ENCODE measurements at places on chromosomes 16 and 17.

GRCh38 chr16:68445458-68445857, 2.9 kb downstream of the SMPD3 start:
- peak; percentile 53 for DNase-seq

DNA sequence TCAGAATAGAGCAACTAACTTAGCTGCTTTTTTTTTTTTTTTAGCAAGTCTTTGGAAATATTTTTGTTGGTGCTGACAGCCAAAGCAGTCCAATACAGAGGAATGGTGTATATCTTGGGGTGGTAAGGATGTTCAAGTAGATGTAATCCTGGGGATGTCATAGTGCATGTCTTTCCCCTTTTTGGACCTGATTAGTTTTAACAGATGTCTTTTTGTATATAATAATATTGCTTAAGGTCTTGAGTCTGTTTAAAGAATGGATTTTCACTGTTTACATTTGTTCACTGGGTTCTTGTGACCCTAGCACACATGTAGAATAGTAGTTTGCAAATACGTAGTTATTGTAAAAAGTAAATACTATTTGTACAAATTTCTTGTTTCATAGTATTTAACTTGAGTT, 7.9 kb downstream of the TAF15 start:
- no peak for DNase-seq

DNA sequence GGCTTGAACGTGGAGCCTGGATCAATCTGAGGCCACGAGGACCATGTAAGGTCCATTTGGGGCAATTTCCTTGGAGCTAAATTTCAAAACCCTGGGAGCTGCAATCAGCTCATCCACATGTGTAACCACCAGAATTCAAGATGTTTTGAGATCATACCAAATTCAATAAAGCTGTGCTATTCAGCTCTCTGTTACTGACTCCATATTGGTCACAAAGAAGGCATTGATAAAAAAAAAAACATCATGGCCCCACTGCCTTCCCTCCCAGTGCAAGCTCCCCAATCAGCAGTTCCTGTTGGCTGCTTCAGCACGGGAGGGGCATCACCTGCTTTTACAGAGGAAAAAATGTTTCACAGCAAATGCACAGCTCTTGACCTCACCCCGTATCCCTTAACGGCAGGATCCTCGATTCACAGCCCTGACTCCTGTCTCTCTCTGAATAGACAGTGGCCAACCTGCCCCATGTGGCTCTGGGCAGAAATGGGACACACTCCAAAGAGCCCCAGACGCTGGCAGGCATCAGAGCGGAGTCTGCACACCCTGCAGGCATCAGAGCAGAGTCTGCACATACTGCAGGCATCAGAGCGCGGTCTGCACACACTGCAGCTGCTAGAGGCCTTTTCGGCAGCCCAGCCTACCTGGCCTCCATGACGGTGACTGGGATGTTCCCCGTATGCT, 37.1 kb downstream of the FANCA start:
- DNase-seq: no peak

GRCh38 chr17:751269-752001, 629 bp downstream of the GEMIN4 start:
- DNase-seq: peak; percentile 56

DNA sequence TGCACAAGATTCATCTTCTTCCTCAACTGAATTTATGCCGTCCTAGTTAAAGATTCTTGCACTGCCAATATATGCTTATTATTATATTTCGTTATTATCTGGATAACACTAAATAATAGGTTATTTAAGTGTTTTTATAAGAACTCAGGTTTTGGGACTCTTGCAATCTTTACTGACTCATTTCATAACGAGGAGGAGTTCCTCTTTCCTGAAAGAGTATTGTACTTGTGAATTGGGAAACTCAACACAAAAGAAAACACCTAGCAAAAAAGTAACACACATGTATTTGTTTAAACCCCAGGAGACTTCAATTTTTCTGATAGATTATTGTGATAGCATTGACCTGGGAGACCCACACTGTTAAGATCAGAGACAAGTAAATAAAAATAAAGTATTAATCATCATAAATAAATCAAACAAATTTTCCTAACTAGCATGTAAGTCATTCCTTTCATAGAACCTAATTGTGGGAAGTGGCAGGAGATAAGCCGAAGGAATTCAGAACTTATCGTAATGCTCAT, 505.8 kb downstream of the KCNJ2 start:
- DNase-seq: no peak

DNA sequence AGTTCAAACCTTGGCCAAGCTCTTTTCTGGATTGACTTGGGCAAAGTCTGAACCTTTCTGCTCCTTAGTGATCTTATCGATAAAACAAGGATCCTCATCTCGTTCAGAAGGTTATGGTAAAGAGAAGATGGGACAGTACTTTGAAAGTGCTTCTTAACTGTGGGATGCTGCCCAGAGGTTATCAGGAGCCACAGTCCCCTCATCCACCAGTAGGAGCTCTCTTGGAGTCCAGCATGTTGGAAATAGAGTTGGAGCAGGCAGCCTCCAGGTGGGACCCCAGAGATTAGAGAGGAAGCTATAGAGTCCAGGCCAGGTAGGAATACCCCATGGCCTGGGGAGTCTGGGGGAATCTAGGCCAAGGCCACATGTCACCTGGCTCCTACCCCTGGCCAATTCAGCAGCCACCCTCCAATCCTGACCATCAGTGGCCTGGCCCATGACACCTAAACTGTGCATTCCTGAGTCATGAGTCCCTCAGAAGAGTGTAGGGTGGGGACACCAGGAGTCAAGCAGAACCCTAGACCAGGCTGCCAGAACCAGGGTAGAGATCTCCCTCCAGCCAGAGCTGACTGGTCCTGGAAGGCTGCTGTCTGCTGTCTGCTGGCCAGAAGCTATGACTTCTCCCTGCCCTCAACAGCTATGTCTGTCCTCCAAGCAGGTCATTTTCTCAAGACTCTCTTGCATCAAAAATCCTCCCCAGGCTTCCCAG, 144.3 kb downstream of the AIPL1 start:
- no peak for DNase-seq

DNA sequence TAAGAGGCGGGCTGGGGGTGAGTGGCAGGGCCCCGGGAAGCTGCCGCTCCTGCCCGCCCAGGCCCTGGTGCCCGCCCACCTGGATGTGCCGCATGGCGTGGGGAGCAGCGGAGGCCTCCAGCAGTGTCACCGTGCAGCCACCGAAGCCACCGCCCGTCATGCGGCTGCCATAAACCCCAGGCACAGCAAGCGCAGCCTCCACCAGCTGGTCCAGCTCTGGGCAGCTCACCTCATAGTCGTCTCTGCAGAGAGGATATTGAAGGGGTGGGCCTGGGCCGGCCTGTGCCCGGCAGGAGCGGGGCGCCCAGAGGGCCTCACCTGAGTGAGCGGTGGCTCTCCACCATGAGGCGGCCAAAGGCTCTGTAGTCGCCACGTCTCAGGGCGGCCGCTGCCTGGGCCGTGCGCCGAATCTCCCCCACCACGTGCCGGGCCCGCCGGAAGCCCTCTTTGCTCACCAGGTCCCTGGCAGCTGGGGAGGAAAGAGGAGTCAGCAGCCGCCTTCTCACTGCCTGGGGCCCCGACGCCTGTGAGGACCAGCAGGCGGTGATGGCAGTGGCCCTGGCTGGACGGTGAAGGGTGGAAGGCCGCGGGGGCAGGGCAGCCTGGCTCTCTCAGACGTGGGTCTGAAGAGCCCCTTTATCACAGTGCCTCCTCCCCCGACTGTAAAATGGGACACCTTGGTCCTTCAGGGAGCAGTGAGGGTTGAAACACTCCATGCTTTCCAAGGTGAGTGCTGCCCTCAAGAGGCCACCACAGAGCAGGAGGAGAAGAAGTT, 6.7 kb downstream of the GALK1 start:
- DNase-seq: no peak

- DNase-seq: no peak
Observed at GRCh38 chr16:85197611-85198566, 85.6 kb upstream of the CIBAR2 start.

DNA sequence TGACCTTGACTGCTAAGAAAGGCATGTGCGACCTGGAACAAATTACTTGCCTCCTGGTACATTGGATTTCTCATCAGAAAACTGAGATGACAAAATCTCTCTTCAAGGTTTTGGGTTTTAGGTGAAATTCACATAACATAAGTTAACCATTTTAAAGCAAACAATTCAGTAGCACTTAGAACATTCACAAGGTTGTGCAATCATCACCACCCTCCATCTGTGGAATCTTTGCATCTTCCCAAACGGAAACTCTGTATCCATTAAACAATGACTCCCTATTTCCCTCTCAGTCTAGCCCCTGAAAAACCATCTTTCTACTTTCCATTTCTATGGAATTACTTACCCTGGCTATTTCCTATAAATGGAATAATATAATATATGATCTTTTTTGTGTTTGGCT, 42.2 kb upstream of the BRD7 start:
- no peak for DNase-seq

DNA sequence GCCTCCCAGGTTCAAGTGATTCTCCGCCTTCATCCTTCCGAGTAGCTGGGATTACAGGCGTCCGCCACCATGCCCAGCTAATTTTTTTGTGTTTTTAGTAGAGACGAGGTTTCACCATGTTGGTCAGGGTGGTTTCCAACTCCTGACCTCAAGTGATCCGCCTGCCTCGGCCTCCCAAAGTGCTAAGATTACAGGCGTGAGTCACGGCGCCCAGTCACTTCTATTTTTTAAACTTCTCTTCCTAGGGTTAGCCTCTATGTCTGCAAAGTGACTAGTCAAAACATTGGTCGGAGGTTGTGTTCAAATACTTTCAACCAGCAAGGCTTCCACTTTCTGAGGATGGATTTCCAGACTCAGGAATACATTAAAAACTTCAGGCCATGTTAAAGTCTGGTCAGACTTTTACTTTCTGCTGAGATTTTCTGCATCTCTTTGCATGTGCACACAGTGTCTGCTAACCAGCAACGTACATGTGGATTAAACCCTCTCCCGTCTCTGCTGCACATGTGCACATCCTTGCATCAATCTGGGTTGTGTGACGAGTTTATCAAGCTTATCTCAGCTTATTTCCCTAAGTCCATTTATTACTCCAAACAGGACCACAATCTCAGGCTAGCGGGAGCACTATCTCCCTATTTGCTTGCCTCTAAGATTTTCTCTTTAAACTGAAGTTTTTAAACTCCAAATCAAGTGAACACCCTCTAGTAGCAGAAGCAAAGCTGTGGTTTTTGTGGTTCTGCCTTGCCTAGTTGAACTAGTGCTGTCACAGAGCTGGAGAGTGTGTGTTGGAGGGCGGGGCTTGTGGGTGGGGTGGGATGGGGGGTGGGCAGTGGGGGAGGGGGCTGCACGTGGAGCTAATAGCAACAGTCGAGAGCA, 525.2 kb upstream of the GOT2 start:
- DNase-seq: no peak

DNA sequence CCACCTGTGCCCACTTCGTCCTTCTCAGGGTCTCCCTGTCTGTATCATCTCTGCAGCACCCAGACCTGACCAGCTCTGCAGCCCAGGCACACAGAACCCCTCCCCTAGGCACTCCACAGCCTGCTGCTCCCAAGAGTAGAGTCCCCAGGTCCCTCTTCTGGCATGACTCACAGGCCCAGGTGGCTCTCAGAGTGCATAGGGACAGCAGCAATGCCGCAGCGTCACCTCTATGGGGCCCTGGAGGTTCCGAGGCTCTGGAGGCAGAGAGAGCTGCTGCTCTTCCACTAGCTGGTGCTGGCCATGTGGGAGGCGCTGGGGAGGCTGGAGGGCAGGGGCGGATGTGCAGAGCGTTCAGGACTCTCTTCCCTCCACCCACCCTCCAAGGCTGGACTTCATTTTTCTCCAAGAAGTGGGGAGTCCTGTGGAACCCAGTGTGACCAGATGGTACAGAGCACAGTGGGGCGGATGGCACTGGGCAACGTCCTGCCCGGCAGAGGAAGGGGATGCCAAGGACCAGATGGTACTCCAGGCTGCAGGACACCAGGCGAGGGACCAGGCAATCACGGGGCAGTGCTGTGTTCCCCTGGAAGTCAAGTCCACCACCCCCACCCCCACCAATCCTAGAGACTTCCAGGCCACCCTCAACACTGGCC, 151.7 kb downstream of the RBFOX3 start:
- DNase-seq: no peak

- DNase-seq: no peak
Observed at GRCh38 chr17:29146369-29146972, 33.7 kb downstream of the MYO18A start.

GRCh38 chr17:77209330-77209748, 68.6 kb downstream of the SEC14L1 start:
- DNase-seq: no peak

- no peak for DNase-seq
Observed at GRCh38 chr17:45743626-45744326, 40.3 kb upstream of the CRHR1 start.

DNA sequence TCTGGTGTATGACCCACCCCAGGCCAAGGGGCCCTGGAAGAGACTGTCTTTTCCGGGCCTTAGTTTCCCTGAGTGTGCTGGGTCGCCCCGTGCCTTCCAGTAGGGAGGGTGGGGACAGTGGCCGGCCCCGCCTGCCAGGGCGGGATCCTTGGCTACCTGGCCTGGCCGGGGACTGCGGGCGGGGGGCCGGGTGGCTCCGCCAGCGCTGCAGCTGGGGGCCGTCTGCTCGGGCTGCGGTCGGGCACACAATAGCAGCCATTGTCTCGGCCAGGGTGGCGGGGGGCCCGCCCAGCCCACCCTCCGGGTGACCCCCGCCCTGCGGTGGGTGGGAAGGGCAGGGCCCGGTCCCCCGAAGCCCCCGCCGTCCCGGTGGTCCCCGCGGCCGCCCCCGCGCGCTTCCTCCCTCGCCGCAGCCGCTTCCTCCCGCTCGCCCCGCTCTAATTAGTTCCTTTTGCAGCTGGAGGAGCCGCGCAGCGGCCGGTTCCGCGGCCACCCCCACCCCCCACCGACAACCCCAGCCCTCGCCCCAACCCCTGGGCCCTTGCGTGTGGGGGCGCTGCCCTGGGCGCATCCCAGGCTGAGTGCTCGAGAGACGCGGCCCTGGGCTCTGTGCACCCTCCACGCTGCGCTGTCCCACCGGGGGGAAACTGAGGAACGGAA, 11.6 kb downstream of the GLIS2 start:
- no peak for DNase-seq

DNA sequence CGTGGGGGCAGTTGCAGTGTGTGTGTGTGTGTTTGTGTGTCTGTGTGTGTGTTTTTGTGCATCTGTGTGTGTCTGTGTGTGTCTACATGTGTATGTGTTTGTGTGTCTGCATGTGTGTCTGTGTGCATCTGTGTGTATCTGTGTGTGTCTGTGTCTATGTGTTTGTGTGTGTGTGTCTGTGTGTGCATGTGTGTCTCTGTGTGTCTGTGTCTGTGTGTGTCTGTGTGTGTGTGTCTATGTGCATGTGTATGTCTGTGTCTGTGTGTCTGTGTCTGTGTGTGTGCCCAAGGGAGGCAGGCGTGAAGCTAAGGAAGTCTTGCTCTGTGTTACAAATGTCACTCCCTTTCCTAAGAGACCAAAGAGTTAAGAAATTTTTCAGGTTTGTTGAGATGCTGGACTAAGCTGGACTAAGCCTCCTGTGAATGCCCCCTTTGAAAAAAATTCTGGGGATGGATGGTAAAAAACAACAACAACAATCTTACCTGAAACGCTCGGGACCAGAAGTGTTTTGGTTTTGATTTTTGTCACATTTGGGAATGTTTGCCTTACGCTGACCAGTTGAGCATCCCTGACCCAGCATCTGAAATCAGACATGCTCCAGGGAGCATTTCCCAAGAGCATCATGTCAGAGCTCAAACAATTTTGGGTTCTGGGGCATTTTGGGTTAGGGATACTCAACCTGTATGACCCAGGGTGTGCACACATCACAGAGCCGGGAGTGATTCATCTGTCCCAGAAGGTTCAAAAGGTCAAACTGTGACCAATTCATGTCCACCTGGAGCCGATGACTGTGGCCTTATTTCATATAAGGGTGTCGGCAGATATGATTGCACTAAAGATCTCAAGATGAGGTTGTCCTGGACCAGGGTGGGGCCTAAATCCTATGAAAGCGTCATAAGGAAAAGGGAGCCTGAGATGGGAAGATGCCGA, 48.6 kb upstream of the ZNF469 start:
- no peak for DNase-seq

GRCh38 chr16:12499032-12499745, 304.5 kb downstream of the CPPED1 start:
- DNase-seq: no peak

Measured in activated T-helper 2 cell treated with anti-CD3 and anti-CD28 coated beads, Interferon-gamma antibody, Interleukin-2, Interleukin-4, amounts not matched to agents 10 μg/mL and 5 μg/mL and 100 μg/mL, durations not matched to agents 14 hours and 24 hours and 36 hours (primary cell).